ENCODE measurements at places on chromosomes 3 and 15.

DNA sequence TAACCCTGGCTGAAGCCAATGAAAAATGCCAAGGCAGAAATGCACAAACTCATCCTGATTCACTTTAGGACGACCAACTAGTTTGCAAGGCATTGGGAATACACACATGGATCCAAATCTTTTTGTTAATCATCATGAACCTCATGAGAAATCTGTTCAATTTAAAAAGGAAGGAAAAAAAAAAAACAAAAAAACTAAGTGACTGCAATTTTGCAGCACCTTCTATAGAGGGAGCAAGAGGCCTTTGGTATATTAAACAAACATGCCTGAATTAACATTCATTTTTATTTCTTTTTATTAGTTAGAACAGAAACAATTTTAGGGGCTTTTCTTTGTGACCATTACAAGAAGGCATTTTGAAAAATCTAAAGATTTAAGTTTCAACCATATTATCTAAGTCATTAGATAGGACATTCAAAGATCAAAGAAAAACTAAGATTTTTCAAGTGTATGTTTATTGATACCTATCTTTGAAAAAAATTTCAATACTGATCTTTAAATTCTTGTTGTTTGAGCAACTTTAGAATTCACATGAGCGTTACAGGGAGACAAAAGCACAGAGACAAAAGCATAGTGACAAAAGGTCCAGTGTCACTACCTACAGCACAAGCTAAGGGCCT lies 182.4 kb downstream of the CBLB start:
- no peak for DNase-seq

- no peak for DNase-seq
These were observed 68.6 kb downstream of the INO80 start for GRCh38 chr15:41047474-41047873.

- no peak for DNase-seq
These were observed 29.7 kb downstream of the ZBBX start for GRCh38 chr3:167350245-167350862.

DNA sequence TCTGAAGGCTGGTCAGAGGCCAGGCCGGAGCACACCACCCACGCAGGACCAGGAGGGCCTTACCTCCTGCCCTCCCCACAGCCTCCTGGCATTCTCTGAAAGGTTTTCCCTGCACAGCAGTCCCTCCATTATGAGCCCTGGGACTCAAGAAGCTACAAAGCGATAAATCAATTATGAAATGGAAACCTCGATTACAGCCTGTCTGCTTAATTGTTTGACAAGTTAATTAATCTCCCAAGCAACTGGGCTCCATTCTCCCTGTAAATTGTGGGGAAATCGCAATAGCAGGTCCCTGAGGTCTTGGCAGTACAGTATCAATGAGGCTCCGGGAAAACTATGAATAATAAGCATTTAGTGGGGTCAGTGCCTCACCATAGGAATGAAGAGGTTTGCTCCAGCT lies 683.5 kb downstream of the NTRK3 start:
- DNase-seq: no peak

DNA sequence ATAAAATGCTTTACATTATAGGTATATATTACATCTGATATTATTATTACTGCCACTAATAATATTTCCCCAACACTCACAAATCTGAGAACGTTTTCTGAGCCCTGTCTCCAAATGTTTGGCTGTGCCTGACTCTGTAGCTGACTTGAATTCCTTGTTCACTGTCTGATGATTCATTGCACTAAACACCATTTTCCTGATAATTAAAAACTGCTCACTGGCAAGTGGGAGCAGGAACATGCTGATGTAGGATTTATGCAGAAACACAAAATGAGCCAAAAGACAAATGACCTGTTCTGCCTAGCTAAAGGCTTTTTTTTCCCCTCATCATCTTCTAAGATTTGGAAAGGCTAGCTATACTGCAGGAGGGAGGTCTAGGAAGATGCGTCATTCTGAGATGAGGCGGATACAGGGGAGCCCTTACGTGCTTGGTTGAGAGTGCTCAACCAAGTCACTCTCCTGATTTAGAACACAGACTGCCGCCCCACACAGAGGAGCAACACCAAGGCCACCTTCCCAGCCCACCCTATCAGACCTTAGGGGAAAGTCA lies 380.7 kb downstream of the EPHB1 start:
- DNase-seq: no peak

DNA sequence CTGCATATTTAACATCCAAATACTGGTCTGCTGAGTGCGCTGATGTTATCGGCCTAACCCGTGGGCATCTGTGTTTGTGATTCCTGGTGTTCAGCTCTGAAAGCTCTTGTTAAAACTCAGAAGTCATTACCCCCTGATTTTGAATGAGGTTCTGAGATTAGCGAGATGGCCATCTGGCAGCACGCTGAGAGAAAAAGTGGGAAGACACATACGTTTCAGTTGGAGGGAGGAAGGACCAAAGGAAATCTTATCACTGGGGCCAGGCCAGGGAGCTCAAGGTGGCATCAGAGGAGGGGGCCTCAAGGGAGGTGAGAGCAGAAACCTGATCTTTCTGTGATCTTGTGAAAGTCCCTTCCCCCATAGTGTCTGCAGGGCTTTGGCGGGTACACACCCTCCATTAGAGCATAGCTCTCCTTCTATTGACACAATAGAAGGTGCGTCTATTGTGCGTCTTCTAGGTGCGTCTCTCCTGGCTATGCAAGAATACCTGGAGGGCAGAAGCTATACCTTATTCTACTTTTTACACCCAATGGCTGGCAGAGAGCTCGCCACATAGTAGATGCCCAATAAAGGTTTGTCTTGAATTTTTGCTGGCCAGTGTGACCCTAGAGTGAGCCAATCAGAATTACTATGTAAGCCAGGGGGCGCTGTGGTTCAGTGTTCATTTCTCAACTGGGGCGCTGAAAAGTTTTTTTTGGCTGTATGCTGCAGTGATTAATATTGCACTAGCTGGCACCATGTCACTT lies 182.4 kb downstream of the SHQ1 start:
- peak; percentile 71 for DNase-seq

DNA sequence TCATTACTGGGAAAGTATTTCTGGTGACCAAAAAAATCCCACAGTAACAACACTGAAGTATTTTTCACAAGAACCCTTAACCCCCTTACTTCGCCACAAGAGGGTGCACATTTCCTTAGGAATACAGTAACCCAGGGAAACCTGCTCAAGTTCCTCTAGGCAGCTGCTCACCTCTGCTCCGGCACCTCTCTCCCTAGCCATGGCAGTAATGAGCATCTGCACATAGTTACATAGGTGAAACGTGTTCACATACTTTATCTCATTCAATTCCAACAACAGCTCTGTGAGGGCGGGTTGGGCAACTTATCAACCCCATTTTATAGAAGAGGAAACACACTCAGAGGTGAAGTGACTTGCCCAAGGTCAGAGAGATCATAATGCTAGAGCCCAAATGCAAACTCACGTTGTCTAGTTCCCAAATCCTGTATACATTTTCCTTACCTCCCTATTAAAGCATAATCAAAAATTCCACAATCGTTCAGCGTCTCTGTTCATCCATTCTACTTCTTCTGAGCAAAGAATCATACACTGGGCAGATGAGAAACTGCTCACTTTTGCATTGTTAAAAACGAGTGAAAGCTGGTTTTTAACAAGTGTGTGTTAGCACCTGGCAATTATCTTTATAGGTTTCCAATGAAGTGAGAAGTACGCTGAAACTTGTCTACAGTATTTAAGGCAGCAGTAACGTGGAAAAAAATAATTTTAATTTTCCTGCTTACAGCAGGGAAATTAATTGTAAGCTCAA lies 90.7 kb downstream of the IGF2BP2 start:
- DNase-seq: no peak

- no peak for DNase-seq
These were observed 14.6 kb downstream of the CHSY1 start for GRCh38 chr15:101237251-101237650.

- no peak for DNase-seq
These were observed 20.3 kb upstream of the DGKG start for GRCh38 chr3:186382217-186382885.

DNA sequence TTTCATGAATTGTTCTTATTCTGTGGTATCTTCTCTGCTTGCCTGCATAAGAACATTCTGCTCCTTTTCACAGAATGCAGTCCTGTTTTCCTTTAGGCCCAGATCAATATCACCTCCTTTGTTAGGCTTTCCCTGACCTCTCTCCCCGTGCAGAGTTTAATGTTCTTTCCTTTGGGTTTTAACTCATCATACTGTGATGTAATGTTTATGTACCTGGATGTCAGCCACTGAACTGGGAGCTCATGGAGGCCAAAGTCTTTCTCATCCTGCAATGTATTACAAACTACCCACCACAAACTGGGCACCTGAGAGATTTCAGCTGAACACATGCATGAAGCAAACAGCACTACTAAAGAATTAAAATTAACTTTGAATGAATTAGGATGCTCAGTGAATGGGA lies 192.8 kb upstream of the RORA start:
- DNase-seq: no peak

GRCh38 chr15:23083115-23083514 lies 43.7 kb upstream of the TUBGCP5 start:
- no peak for DNase-seq

DNA sequence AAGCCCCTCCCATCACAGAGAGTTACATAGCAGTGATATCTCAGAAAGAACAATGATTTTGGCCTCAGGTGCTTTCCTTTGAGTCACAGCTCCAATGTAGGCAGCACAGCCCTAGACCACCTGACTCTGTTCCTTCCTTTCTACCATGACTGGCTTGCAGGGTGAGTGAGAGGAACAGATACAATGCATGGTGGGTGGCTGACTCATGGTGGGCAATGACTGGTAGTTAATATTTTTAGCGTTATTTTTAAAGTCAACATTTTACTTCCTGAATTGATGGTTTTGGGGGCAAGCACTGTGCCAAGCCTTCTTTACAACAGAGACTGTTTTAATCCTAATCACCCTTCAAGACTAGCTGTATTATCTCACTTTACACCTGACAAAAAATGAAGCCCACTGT lies 32.8 kb upstream of the ST3GAL6 start:
- DNase-seq: no peak

- no peak for DNase-seq
These were observed 20.6 kb downstream of the ETV5 start for GRCh38 chr3:186088335-186088734.

DNA sequence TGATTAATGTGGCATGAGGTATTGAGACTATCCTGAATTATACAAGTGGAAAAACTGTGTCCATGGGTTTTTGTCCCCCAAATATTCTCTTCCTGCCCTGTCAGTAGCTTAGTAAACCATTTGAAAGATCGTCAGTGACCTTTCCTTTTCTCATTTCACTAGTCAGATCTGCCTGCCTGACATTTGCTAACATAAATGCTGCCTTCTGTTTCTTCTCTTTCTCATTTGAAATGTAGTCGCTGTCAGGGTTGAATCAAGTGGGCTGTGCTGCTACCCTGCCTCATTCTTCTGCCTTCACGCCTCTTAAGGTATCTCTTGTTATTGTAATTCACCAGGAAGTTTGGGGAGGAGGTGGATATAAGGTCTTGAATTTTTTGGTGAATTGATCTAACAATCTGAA lies 67.5 kb downstream of the LRCH3 start:
- no peak for DNase-seq

- DNase-seq: no peak
These were observed 1.7 kb downstream of the AKAP13 start for GRCh38 chr15:85381850-85382751.

GRCh38 chr3:51709004-51709420 lies 2.1 kb downstream of the GRM2 start:
- peak; percentile 47 for DNase-seq

DNA sequence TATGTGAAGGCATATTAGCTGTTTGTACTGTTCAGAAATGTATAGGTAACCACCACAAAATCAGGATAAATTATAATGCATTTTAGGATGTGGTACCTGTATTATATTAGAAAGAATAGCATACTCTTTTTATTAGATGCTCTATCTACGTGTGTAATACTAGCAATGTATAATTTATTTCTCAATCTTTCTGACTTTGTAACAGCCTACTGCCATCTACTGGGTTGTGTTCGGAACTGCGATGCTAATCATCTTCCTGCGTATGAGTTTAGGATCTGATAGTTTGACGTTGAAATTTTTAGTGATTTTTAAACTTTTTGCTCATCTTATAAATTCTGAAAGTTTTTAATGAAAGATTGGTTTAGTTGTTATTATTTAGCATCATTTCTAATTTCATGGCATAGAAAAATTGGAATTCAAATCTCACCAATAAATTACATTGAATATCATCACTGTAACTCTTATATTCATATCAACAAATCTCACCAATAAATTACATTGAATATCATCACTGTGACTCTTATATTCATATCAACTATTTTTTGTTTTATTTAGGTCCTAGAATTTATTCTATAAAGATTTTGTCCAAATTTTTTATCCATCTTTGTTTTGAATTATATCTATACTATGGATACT lies 322.7 kb upstream of the ZNF717 start:
- no peak for DNase-seq

Measured in activated naive CD4-positive, alpha-beta T cell treated with anti-CD3 and anti-CD28 coated beads, Interleukin-2, amount 50 U/mL, for 72 hours (primary cell).